ENCODE measurements at places on chromosomes 1 and 21.

DNA sequence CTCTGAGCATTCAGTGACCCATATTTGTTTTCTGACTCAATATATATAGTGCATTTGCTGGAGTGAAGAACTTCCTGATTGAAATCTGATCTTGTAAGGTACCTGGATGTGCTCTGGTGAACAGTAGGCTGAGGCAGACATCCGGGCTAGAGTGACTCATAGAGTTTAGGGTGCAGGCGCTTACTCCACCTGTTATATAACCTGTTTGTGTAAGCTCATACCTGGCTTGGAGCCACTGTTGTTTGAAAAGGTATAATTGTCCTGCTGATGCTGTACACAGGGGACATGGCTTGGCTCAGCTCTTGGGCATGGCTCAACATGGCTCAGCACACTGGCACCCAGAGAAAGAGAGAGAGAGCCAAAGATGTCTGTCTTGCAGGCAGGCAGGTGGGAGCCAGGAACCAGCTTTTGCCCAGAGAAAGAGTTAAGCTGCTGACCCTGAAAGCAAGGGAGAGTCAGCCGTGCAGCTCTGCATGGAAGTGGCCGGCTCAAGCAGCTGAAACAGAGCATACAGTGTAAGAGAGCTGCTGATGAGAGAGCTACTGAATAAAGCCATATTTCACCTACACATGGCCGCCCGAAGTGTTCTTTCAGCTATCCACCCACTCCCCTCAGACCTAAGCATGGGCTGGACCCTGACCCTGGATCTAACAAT, 43.2 kb downstream of the GJA5 start:
- DNase-seq, result no peak

- no peak for DNase-seq
Measured at GRCh38 chr1:192809307-192810252, 741 bp downstream of the RGS2 start.

GRCh38 chr1:15736892-15737261, 819 bp downstream of the SLC25A34 start:
- no peak for DNase-seq

- no peak for DNase-seq
Measured at GRCh38 chr21:27078915-27079314, 112.0 kb upstream of the ADAMTS5 start.

DNA sequence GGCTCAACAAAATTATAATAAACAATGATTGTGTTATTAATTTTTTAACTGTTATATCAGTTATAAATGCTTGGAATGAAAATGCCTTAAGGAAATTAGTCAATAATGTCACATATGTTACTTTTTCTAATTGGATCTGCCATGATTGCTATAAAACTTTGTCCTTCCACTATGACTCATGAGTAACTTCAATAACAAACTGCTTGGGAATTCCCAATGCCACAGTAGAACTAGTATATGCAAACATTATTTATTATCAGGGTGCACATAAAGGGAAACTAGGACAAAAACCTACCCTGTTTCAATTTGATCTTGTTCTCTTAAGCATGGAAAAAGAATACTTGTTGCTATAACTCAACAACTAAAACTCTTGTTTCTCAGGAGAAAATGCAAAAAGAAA, 59.1 kb upstream of the PDC start:
- DNase-seq, result no peak

DNA sequence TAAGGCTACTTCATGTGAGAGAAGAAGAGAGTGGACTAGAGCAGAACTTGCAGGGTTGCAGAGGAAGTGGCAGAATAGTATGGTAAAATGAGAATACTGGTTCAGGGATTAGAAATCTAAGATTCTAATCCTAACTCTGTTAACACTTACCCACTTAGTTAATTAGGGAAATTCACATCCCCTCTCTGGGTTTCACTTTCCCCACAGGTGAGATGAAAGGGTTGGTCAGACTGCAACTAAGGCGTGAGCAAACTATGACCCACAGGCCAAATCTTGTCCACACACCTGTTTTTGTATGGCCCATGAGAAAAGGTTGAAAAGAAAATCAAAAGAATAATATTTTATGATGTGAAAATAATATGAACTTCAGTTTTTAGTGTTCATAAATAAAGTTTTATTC, 117.5 kb downstream of the MACF1 start:
- no peak for DNase-seq

DNA sequence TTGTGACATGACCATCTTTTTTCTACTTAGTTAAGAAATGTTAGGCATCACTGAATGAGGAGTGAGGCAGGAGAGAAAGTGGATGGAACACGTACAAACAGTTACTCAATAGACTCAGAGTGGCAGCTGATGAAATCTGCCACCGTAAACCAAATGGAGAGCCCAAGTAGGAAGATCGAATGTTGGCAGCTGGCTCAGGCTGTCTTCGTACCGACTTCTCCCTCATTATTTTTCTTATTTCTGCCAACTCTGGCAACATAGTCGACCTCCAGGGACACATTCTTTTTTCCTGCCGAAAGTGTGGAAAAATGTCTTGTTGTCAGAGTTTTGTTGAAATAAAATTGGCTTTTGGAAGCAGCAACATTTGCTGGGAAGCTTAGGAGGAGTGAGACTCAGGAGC, 143.3 kb downstream of the GREM2 start:
- DNase-seq, result no peak
